Kidney glomerular epithelial cell (primary cell): ENCODE measurements at places on chromosomes 12 and 14.

- no peak for DNase-seq
Observed at GRCh38 chr12:127861406-127861805, 405.6 kb upstream of the TMEM132C start.

GRCh38 chr12:84136862-84137367, 775.7 kb downstream of the SLC6A15 start:
- no peak for DNase-seq

- DNase-seq: no peak
Observed at GRCh38 chr12:45425426-45425825, 209.5 kb downstream of the ANO6 start.

GRCh38 chr12:120703311-120703942, 6.8 kb upstream of the UNC119B start:
- no peak for DNase-seq

- no peak for DNase-seq
Observed at GRCh38 chr14:99246536-99247097, 25.4 kb downstream of the BCL11B start.

DNA sequence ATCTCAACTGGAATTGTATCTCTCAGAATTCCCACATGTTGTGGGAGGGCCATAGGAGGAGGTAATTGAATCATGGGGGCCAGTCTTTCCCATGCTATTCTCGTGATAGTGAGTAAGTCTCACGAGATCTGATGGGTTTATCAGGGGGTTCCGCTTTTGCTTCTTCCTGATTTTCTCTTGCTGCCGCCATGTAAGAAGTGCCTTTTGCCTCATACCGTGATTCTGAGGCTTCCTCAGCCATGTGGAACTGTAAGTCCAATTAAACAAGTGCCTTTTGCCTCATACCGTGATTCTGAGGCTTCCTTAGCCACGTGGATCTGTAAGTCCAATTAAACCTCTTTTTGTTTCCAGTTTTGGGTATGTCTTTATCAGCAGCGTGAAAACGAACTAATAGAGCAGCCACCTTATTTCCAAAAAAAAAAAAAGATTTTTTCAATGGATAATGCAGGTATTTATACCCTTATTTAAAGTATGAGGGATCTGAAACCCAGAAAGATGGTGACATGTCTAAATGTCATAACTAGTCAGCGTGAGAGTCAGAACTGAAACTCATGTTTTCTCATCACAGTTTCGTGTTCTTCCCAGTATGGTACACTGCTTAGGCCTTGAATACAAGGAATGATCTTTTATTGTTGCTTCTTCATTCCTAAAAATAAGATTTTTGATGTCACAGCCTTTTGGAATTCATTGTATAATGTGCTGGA, 89.6 kb downstream of the ERC1 start:
- no peak for DNase-seq

DNA sequence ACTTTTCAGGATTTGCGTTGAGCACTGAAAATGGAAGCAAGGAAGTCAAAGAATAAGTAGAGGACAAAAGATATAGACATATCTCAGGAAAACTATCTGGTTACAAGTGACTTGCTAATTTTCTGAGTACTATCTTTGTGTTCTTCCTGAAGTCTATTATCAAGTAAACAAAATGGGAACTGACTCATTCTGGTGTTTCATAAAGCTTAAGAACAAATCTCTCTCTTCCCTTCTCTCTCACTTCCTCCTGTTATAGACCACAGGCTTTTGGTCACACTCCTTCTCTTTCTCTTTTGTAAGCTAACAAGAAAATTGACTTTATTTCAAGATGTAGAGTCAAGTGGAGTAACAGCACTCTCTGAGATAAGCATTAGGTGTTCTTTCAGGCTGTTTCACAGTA, 406.6 kb upstream of the SYT1 start:
- DNase-seq: no peak
